ENCODE measurements at places on chromosomes 4 and X.

DNA sequence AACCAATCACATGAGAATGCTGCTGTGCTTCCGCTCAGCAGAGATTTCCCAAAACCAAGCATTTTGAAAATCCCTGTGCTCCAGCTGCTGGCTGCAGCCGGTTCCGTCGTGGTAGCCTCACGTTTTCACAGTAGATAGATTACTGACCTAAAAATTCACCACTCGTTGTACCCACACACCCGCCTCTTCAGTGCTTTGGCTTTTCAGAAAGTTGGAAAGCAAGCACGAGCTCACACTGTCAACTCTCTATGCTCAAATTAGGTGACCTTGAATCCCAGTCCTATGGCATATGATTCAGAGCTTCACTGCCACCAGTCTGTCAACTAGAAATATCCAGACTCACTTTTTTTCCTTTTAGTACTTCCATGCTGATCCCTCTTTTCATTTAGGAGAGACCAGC is 168.9 kb downstream of the DCTD start:
- no peak for DNase-seq

- DNase-seq: no peak
These were observed 16.8 kb upstream of the CXCL5 start for GRCh38 chr4:74015126-74015780.

- DNase-seq: no peak
These were observed 79.8 kb upstream of the OGT start for GRCh38 chrX:71453056-71453455.

- DNase-seq: no peak
These were observed 46.9 kb downstream of the SH2D1A start for GRCh38 chrX:124393238-124393637.

DNA sequence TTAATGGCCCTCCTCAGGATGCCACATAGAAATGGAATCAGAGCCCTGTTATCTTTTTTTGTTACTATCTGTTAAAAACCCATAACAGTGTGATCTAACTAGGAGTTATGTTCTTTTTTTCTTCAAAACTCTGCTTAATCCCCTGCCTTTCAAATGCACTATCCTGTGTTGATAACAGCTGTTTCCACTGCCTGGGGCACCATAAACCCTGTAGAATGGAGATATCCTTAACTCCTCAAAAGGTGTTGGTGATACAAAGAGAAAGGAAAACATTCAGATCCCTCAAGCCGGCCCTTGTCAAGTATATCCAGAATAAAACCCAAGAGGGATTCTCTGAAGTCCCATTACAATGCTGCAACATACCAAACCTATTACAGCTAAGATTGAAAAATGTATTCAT is 108.6 kb downstream of the ACTRT1 start:
- DNase-seq: no peak

DNA sequence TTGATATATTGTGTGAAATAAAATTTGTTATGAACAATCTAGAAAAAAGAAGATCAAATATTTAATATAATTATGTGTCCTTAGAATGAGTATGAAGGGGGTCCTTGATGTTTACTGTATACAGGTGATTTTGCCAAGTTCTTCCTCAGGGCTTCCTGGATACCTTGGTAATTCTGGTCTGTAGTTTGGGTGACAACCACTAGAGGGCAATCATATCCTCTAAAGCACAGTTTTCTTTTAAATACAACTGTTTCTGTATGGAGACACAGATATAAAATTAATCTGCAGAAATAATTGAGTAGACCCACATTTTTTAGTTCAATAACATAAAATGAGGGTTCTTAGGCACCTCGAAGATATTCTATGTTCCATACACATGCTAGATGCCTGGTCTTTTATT is 157.7 kb downstream of the SPANXN1 start:
- DNase-seq: peak; percentile 1

- DNase-seq: no peak
These were observed 170.4 kb upstream of the HS3ST1 start for GRCh38 chr4:11599064-11599463.

DNA sequence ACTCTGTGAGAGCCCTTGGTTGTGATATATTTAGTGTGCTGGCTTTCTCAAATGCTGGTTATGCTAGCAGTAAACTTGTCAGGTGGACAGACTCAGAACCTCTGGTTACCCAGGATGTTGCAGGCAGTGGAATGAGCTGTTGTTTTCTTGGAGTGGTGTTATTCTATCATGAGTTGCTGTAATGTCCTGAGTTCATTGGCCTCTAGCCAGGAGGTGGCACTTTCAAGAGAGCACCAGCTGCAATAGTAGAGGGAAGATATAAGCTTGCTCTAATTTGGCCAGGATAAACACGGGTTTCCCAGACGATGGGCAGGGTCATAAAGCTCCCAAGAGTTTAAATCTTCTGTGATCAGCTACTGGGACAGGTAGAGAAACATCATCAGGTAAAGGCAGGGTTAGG is 95.0 kb upstream of the UBQLN2 start:
- DNase-seq: no peak

DNA sequence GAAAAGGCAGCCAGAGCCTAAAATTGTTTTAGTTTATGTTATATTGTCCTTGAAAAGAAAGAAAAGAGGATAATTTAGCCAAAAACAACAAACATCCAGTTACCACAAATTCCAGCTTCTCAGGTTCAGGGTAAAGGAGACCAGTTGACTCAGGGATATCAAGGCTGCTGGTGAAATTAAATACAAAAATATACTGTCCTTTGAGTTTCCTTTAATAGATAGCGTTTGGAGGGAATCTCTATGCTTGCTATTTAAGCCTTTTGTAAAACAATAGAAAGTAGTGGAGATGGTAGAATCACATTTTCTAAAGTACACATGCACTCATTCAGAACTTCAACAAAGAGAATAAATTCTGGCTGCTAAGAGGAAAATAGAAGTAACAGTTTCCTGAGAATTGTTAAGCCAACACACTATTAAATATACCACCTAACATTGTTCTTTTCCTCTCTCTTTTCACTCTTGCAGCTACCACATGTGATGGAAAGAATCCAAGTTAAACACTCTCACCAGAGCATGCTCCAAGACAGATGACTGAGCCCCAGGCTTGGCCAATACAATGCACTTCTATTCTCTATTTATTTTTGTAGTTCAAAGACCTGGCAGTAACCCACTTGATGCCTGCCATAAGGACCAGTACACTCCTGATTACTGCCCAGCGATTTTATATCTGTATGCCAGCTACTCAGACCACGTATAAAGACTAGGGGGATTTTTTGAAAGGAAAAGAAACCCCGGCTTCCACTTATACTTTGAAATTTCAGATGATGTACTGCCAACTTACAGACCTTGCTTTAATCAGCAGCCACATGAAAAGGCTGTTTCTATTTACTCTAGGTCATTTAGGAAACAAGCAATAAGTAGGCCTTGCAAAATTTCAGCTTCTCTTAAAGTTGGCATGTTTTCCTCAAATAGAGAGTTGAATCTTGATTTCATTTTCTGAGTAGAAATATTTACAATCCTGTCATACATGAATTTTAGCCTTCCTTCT is 756.9 kb downstream of the FAT4 start:
- no peak for DNase-seq

DNA sequence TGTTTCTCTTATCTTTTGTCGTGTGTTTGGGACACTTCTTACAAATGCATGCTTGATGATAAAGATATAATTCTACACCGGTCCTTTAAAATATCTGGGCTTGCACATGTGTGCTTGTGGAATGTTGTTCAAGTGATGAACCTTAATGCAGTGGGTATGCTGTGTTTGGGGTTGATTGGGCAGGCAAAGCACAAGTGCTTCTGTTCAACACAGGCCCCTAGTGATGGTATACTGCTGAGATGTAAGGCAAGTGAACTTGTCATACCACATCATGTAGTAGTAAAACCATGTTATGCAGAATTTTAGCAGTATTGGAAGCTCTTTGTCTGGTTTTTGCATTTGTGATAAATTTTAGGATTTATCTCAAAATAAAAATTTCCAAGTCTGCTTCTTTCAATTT is 23.9 kb downstream of the TBC1D19 start:
- no peak for DNase-seq

Measured in CD4-positive, alpha-beta T cell treated with Interleukin-10 for 1 hour (primary cell).